RCC 7860 (cell line): ENCODE measurements at places on chromosomes 2 and 18.

- peak; percentile 39 for DNase-seq
Observed at GRCh38 chr18:57738078-57738477, 65.0 kb downstream of the ATP8B1 start.

DNA sequence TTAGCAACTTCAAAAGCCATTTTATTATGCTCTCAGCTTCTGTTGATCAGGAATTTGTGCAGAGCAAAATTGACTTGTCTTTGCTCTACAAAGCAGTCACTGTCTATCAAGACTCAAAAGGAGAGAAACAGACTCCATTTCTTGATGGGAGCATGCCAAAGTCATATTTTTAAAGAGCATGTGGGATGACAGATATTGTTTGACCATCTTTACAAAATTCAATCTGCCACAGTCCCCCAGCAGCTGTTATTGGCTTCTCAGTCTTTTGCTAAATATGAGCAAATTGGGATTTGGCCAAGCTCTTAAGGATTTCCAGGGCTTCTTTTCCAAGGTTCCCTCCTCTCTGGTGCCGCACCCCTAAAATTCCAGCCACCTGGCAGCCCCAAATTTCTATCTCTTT, 67.9 kb downstream of the TEX51 start:
- DNase-seq, result no peak

GRCh38 chr2:207606399-207606798, 18.8 kb downstream of the METTL21A start:
- no peak for DNase-seq

- no peak for DNase-seq
Observed at GRCh38 chr2:217063238-217063755, 203.4 kb upstream of the TNP1 start.

DNA sequence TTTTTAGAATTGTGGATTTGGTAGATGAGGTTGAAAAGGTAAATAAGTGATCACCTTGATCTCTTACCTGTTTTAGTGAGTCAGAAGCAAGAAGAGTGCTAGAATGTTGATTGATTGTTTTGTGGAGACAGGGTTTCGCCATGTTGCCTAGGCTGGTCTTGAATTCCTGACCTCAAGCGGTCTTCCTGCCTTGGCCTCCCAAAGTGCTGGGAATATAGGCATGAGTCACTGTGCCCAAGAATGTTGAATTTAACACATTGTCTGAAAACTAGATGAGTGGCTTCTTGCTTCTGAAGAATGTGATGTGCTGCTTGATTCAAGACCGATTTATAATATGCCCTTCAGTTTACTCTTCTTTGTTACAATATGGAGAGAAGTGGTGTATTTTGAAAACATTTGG, 121.3 kb downstream of the FMNL2 start:
- peak; percentile 82 for DNase-seq

DNA sequence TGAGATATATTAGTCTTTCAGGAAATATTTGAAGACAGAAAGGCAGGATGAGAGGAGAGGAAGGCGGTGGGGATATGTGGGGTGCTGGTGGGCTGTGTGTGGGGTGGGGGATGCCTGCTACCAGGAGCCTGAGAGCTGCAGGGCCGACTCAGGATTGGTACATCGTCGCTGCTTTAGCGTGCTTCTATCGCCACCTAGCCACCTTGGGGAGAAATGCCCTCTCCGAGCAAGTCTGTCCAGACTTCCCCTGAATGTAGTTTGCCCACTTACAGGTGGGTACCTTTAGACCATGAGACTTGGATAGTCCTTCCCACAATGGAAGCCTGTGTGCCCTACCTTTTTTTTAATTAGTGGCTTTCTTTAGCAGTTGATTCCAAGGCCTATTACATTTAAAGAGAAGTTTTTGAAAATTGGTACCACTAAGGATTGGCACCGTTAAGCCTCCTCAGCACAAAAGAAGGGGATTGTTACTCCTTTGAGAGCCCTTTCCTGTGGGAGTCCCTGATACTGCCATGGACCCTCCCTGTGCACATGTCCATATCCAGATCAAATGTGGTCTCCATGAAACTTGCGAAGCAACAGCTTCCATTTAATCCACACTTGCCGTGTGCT, 114.1 kb upstream of the NDUFV2 start:
- DNase-seq, result peak; percentile 45

DNA sequence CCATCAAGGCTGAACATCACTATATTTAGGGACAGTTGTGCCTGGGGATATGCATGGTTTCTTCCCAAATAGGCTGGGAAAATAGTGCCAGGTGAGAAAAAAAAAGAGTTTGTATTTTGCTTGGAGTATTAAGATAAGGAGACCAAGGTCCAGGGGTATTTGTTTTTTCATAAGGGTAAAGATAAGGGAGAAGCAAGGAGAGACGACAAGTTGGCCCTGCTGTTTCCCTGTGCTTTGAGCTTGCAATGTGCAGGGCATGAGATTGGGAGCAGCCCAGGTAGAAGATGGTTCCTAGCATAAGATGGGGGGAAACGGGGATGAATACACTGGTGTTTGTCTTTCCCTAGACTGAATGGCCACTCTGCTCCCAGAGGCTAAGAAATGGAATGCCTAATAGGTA, 8.8 kb upstream of the GPR39 start:
- no peak for DNase-seq

DNA sequence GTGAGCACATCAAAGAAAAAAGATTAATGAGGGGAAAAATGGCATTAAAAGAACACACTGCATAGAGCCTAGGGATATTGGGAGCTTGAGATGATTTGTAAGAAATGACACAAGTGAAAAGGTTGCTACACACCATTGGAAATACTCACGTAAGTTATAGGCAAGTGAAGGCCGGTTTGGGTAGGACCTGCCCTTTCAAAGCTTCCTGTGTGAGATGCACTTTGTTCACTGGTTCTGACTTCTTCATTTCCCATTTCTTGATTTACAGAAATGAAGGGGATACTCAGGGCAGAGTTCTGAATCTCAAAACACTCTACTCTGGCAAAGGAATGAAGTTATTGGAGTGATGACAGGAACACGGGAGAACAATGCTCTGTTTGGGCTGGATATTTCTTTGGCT, at the start of gene IL18RAP:
Gene IL18RAP (plus strand): TSS at position 251 of the 400 bp plus-strand sequence. CDS start 118 bp downstream, at position 369.
- DNase-seq, result no peak

GRCh38 chr2:50318147-50318546, 713.8 kb downstream of the NRXN1 start:
- no peak for DNase-seq

- no peak for DNase-seq
Observed at GRCh38 chr2:230184727-230185578, 34.8 kb downstream of the SP110 start.

GRCh38 chr2:187500585-187501359, 52.7 kb upstream of the CALCRL start:
- DNase-seq, result peak; percentile 17

- DNase-seq, result no peak
Observed at GRCh38 chr18:70520867-70521266, 232.0 kb downstream of the SOCS6 start.

GRCh38 chr2:196131949-196132925, 39.1 kb downstream of the STK17B start:
- no peak for DNase-seq

DNA sequence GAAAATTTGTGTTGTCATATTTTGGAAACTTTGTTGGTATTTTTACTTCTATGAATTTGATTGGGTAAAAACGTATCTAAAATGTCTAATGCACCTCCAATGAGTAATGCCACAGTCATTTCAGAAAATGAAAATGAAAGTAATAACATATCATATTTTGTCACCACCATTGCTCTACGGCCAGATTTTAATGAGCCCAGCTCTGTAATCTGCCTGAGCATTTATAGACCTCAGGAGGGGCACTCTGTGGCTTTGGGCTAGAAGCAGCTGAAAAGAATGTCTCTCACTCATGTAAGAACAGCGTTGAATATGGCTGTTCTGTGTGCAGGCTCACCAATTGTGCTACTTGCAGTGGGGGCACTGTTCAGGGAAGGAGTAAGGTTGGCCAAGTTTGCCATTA, 32.7 kb upstream of the ABCA12 start:
- DNase-seq, result no peak

- DNase-seq, result no peak
Observed at GRCh38 chr2:27306573-27307286, 1.5 kb downstream of the UCN start.

DNA sequence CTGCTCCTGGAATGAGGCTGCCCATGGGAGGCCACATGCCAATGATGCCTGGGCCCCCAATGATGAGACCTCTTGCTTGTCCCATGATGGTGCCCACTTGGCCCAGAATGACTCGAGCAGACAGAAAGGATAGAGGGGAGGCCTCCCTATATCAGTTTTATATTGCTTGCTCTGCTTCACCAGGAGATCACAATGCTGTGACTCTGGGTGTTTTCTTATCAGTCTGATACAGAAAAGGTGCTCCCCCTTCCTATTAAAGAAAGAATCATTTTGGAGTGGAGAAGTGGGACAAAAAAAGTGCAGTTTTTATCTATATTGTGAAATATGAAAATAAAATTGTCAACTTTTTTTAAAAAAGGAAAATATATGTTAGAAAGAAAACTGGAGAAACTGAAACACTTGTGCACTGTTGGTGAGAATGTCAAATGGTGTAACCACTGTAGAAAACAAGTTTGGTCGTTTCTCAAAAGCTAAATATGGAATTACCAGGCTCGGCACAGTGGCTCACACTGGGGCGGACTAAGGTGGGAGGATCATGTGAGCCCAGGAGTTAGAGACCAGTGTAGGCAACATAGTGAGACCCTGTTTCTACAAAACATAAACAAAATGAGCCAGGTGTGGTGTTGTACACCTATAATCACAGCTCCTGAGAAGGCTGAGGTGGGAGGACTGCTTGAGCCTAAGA, 21.8 kb downstream of the LPIN2 start:
- no peak for DNase-seq

- DNase-seq, result no peak
Observed at GRCh38 chr2:172870396-172870795, 134.8 kb downstream of the RAPGEF4 start.

DNA sequence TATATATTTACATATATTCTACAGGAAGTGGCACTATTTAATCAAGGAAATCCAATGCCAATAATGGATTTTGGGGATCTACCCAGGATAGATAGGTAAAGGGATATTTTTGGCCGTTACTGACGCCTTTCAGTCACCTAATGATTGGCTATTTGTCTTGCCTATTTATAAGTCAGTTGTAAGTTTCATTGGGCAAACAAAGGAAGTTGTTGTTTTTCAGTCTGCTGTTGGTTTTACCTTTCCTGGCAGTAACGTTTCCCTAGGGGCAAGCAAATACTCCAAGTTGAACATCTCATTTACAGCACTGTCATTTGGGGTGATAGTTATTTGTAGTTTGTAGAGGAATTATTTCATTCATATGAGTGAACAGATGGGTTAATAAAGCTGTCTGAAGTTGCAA, 17.0 kb upstream of the LANCL1 start:
- no peak for DNase-seq

- no peak for DNase-seq
Observed at GRCh38 chr2:200159357-200159707, 147.2 kb upstream of the SPATS2L start.

DNA sequence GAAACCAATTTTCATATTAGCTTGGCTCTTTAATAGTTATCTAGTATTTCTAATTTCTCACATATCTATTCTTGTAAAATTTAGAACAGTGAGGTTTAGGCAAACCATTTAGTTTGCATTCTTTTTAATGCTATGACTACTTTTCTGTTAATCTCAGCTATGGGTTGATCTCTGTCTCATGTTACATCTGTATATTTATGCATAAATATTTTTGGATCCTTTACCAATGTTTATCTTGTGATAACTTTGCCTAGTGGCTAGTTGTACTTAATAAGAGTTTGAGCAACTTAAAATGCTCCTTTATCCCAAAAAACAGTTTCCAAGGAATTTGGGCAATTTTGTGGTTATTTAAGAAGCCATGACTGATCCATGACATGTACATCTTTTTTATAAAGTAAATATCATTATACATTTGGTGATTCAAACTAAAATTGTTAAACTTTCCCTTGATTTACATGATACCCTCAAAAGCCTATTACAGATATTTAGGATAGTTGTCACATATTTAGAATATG, 86.3 kb downstream of the R3HDM1 start:
- no peak for DNase-seq

DNA sequence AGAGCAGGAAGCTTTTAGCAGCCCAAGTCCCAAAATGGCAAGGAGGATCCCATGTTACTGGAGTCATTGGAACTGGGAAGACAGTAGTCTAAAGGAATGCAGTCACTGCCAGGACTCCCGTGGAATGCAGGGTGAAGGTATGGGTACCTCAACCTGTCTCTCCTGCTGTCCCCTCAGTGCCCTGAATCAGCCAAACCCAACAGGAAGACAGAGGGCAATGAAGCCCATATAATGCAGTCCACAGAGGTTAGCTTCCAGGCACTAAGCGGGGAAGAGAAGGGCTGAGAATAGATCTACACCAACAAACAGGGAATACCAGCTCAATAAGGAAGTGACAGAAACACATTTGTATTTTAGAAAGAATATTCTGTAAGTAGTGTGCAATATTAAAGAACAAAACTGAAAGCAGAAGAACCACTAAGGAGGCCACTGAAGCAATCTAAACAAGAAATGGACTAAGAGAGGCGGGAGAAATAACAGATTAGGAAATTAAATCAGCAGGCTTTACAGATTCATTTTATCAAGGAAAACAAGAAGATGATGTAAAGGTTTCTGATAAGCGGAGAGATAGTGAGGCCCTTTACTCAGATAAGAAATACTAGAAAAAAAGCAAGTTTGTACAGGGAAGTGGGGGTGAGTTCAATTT, 8.3 kb downstream of the NEMP2 start:
- DNase-seq, result no peak

GRCh38 chr2:176493909-176494308, 224.7 kb downstream of the MTX2 start:
- DNase-seq, result no peak

- DNase-seq, result no peak
Observed at GRCh38 chr2:210768329-210768910, 212.0 kb downstream of the CPS1 start.

GRCh38 chr2:215967590-215968378, 45.6 kb downstream of the MREG start:
- no peak for DNase-seq

DNA sequence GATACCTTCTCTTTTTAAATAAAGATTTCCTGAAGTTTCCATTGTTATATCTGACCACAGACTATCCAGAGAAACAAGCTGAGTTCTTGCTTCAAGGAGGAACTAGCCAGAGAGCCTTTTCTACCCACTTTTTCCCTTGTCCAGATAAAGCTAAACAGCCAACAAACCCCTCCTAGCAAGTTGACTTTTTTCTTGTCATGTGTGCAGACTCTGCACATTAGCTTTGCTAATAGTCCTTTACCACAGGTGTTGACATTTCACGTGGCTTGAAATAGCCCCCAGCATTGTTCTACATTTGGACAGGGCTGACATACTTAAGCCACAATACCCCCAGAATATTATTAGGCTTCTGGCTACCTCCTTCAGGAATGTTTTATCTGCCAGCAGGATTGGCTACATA, 40.7 kb downstream of the PCBP1 start:
- DNase-seq, result no peak

DNA sequence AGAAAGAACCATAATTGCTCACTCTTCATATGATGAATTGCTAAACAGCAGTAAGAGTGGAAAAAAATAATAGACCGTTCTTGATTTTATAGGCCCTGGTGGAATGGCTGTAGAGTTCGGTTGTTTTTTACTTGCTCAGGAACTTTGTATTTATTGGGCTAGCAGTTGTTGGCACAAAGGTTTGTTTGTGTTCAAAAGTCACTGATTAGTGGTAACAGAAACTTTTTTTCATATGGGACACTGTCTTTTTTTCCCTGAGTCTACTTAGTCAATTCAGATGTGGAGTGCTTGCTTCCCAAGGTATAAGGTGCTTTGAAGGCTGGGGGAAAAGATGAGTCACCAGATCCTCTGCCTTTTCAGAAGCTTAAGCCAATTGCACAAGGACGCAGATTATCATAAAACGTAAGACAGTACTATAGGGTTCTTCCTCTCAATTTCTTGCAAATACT, 25.8 kb downstream of the PHLPP1 start:
- no peak for DNase-seq

GRCh38 chr2:70964133-70964532, 14.3 kb upstream of the ANKRD53 start:
- DNase-seq, result no peak
